ENCODE measurements at places on chromosomes 3 and 15.

GRCh38 chr3:73508330-73508954, 116.3 kb downstream of the PDZRN3 start:
- peak; percentile 68 for DNase-seq

- peak; percentile 21 for DNase-seq
Observed at GRCh38 chr3:48400824-48401433, 28.9 kb downstream of the FBXW12 start.

GRCh38 chr3:78066287-78066686, 1026.4 kb downstream of the ROBO2 start:
- no peak for DNase-seq

DNA sequence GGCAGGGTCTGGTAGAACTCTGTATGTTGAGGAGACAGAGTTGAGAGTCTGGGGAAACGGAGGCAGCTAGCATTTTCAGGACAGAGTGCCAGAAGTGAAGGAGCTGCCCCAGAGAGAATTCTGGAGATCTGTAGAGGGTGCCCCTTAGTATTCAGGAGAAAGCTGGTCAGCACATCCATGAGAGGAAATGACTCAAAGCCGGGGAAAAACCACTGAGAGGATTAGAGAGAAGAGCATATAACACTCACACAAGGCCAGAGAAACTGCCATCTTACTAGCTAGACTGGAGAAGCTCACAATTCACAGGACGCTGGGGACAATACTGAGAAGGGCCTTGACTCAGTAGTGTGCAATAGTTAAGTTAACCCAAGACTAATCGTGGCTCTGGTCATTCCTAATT, 75.7 kb upstream of the DPPA4 start:
- DNase-seq: no peak

- DNase-seq: no peak
Observed at GRCh38 chr15:37298271-37298670, 197.9 kb upstream of the MEIS2 start.

GRCh38 chr15:69643971-69644370, 191.4 kb downstream of the RPLP1 start:
- DNase-seq: no peak

DNA sequence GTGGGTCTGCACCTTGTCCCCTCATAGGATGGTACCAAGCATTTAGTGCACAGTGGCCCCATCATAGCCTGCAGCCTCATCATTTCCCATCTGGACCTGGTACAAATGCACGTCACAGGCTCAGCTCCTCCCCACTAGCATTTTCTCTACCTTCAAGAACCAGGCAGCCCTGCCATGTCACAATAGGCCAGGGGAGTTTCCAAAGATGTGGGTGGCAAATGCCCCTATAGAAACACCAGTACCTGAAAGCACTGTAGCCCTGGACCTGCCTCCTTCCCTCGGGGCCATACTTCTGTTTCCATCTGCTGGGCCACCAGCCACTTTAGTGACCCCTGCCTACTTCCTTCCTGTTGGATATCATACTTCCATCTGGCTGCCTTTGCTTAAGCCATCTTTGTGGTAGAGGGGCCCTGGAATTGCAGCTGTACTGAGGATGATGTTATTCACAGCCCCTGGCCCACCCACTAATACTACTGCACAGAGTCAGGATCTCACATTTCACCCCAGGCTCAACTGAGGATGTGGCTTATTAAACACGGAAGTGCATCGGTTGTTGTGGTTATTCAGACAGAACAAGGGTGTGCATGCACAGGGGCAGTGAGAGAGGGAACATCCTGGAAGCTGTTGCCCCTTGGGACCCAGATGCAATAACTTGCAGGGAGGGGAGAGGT, 3.8 kb downstream of the TCTA start:
- no peak for DNase-seq

DNA sequence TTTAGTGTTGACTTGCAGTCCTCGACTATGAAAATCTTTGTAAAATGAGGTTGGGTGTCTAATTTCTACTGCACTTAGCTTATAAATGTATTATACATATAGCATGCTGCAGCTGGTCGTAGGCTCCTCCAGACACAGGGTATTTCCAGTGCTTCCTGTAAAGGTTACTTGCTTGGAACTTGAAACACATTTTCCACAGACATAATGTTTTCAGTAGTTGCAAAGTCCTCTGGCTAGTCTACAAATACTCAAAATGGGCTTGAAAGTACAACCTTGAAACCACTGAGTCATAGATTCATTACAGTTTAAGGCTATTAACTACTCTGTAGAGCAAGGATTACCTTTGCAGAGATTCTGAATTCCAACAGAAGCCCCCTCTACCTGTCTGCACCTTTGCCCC, 464.1 kb downstream of the RAP2B start:
- DNase-seq: no peak

DNA sequence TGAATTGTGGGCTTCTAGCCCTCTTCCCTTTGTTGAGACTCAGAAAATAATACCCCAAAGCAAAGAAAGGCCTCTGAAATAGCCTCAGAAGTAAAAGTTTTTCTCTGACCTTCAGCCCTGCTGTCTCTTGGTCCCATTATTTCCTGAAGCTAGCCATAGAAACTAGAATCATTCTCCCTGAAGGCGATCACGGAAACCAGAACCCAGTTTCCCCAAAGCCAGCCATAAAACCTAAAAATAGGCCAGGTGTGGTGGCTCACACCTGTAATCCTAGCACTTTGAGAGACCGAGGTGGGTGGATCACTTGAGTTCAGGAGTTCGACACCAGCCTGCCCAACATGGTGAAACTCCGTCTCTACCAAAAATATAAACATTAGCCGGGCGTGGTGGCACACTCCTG, 27.2 kb downstream of the EXD1 start:
- no peak for DNase-seq

DNA sequence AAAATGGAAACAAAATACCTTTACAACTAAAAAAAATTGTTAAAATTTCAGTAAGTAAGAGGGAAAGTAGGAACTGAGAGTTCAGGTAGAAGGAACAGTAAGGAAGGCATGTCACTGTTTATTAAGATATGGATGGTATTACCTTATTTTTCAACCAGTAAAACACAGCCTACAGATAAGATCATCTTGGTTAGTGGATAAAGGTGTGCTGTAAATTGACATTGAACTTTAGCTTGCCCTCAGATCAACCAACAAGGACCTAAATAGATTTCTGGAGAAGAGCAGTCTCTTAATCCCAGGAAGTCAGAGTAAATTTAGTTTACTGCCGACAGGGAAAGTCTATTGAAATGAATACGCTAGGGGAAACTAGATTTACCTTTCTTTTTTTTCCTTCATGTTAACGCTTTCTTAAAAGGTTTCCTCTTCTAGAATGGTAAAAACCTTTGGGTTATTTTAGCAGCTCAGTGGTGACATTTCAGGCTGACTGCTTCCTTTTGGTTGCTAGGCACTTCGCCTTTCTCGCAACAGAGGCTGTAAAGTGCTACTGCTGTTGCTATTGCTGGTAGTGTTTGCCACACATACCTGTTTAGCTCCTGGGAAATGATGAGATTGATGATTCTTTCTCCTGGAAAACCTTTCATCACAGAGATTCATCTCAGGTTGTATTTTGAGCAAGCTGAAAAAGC, 12.9 kb downstream of the DZIP3 start:
- DNase-seq: no peak

DNA sequence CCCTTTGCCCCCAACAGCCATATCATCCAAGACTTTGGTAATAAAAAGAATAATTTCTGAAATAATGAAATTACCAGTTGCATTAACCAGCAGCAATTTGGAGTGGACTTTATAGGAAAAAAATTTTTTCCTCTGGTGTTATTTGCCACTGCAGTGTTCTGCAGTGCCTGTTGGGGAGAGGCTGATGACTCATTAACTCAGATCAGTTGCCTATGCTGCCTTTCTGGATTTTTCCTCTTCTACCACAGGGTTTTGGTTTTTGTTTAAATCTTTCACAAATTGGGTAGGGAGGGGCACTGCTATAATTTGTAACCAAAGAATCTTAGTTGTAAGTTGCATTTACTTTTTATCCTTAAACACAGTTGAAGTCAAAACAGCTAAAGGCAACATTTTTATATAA, 22.7 kb downstream of the ATP6V1A start:
- no peak for DNase-seq

GRCh38 chr3:152156880-152157279, 111.8 kb upstream of the MBNL1 start:
- DNase-seq: no peak

GRCh38 chr15:89127054-89127702, 38.9 kb downstream of the ABHD2 start:
- no peak for DNase-seq

DNA sequence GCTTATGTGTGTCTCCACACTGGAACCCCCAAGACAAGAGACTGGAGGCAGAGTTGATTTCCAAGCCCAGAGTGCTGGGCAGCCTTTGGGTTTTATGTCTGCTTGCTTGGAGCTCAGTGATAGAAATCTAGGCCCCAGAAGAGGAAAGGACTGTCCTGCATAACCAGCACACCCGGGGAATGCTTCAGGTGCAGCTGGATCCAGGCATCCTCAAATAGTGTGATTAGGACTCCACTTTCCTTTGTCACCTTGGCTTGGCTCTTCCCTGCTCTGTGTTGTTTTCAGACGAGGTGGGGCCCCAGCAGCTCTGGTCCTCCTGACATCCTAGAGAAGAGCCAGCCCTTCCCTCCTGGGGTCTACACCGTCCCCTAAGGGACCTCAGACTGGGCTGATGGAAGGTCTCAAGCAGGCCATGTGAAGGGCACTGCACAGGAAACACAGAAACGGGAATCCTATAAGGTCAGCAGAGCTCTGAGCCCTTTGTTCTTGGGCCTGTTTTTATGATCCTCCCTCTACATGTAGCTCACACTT, 143.7 kb downstream of the TJP1 start:
- DNase-seq: no peak

DNA sequence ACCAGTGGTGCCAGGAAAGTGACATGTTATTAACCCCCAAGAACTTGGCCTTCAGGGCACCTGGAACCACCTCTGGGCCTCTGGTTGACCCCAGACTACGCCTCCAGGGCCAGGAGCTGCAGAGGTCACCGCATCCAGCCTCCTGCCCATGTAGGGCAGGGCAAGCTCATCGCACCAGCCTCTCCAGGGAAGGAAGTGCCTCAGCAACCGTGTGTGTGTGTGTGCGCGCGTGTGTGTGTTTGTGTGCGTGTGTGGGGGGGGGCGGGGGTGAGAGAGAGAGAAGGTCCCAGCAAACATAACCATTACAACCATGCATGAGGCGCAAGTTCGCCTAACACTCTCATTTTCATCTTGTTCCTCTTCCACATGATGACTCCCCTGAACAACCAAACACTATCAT, 31.8 kb downstream of the RAB6B start:
- no peak for DNase-seq

- DNase-seq: no peak
Observed at GRCh38 chr3:142165194-142165593, 15.8 kb upstream of the TFDP2 start.

DNA sequence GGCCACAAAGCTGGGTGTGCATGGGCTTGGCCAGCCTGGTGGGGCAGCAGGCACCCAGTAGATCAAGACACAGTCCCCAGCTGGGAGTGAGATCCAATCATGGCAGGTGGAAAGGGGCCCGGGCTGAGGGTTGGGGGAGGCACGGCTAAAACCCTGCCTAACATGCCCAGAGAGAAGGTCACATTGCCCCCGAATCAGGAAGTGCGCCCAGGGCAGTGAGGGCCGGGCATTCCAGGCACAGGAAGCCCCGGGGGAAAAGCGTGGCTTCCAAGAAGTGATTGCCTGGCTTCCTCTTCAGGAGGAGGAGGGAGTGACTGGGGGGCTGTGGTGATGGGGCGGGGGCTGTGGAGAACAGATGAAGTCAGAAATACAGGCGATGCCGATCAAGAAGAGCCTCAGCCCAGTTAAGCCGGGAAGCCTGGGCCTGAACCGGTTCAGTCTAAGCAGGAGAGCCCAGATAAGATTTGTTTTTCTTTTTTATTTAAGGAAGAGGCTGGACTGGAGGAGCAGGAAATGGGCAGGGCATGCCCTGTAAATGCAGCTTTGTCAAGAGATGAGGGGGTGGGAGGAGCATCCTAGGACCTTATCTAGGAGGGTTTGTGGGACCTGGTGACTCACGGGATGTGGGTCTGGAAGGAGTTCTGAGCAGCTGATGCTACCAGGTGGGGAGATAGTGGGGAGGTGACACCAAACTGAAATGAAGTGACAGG, 83.9 kb downstream of the CHSY1 start:
- DNase-seq: no peak

DNA sequence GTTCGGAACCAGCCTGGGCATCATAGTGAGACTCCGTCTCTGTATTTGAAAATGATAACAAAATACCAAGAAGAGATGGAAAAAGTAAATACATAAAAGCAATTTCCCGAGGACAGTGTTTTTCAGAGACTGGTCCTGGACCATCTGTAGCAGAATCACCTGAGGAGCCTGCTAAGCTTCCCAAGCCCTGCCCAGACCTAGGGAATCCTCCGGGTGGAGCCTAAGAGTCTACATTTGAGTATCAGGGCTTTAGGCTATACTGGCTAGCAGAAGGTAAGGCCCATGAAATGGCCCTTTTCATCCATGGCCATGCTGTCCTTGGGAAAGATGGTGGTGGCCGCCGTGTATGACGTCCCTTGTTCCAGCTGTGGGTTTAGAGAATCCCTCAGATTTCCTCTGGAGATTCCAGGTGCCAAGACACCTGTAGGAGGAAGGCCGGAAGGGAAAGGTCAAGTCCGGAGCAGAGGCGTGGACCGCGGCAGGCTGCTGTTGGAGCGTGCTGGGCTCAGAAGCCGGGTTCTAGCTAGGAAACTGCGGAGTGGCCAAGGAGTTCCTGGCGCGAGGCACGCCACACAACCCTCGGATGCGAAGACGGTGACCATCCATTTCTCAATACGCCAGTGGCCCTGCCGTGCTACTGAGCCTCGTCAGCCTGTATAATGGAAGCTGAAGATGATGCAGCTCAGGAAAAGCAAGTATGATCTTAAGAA, 50.9 kb downstream of the TMEM44 start:
- DNase-seq: no peak

GRCh38 chr15:73375755-73376305, 7.1 kb upstream of the HCN4 start:
- DNase-seq: peak; percentile 71

DNA sequence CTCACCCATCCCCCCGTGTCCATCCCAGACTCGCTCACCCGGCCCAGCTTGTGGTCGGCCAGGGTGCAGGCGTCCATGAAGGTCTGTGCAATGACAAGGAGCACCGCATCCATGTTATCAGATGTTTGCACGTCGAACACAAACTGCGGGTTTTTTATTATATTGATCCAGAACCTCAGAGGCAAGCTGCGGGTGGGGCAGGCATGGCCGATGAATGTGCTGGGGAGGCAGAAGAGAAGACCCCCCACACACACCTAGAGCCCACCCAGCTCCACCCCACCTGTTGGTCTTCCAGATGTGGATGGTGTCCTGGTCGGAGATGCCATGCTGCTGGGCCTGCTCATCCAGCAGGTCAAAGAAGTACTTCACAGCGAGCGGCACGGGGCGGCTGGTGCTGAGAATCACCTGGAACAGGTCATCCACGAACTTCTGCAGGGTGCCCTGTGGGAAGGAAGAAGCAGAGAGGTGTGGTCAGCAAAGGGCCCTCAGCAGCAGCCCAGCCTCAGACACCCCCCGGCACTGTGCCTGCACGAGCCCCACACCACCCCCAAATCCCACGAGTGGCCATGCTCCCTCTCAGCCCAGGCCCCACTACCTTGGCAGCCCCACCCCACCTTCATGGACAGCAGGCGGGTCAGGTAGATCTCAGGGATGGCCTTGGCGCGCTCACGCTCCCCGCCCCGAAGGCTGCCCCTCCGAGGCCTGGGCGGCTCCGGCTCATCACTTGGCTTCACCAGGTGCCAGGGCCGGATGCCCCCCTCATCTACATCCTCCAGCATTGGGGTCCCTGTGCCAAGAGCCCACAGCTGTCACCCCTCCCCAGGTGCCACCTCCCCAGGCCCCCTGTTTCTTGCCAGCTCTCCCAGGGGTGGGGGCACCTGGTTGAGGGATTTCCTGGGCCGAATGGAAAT, 20.3 kb downstream of the PLXNB1 start:
- no peak for DNase-seq

- DNase-seq: no peak
Observed at GRCh38 chr3:134542287-134542958, 56.6 kb downstream of the CEP63 start.
